ENCODE measurements at places on chromosomes 3 and 15.

- no peak for DNase-seq
Observed at GRCh38 chr3:158809642-158810041, 7.8 kb downstream of the MFSD1 start.

DNA sequence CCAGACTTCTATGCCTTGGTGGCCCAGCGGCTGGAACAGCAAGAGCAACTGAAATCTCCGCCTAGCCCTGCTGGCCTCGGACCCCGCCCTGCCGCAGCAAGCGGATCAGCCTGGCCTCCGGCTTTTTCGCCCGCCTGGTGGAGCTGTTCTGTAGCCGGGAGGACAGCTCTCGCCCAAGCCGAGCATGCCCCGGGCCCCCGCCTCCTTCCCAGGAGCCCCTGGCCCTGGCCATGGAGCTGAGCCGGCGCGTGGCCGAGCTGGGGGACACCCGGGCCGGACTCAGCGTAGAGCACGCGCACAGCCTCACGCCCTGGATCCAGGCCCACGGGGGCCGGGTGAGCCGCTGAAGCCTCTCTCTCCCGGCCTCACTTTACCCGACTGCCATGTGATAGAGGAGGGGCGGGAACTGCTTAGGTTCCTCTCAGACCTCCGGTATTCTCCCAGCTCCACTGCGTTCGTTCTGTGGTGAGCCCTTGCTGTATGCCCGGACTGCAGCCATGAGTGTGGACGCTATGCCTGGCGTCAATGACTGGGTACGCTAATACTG is 24.1 kb upstream of the MRPL3 start:
- no peak for DNase-seq

DNA sequence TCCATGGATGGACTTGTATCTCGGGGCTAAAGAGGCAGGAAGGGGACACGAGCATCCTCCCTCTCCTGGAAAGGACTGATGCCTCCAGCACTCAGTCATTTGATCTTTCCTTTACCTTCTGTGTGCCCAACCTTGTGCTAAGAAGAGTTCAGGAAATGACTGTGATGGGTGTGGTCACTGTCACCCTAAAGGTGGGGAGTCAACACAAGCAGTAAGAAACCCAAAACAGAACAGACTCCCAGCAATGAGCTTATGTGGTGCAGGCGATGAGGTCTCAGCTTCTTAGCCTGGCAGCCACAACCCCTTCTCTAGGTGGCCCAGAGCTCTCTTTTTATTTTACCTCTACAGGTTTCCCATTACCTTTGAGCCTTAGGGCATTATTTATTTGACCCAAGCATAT is 3.8 kb downstream of the MPI start:
- DNase-seq = no peak

DNA sequence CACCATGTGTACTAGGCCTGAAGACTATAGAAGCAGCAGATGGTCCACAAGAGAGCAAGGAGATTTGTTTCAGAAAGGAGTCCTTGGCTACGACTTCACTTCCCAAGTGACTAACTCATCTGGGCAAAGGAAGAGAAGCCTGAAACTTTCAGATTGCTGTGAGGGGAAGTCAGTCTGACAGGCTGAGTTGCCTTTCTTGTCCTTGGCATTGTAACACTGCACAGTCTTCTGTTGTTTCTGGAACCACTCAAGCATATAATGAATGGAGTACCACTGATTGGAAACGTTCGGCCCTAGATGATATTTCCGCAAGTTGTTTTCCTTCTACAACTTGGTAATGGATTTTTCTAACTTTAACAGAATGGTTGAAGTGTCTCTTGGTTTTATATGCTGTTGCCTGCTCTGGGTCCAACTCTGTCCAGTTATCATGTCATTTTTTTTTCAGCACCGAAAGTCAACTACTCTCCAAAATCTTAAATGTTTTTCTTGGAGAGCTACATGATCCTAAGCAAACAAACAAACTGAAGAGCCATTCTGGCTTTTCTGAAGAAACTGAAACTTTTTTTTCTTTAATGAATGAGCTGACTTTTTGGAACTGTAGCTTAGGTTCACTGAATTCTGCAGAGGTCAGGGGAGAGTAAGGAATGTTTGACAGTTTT is 685.7 kb downstream of the MECOM start:
- DNase-seq = no peak

GRCh38 chr15:41801850-41802455 is 25.9 kb upstream of the JMJD7 start:
- no peak for DNase-seq

DNA sequence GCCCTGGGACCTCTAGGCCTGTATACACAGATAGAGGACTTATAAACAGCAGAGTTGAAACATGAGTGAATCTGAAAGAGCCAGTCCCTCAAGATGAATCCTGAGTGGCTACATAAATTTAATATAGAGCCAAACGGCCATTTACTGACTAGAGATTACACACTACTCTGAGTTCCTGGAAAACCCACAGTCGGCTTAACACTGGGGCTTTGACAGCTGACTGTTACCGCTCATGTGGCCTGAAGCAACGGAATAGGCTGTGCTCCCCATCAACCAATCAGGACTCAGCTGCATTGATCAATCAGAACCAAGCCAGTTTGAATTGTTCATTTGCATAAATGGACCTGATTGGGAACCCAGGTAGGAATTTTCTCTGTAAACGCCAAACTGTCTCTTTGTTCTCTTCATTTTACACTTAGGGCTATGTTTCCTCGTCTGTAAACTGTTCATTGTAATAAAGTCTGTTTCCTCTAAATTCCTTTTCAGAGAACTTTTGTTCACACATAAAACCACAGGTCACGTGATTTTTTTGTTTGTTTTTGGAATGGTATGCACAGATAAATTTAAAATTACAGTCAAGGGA is 40.5 kb downstream of the CCNL1 start:
- no peak for DNase-seq

DNA sequence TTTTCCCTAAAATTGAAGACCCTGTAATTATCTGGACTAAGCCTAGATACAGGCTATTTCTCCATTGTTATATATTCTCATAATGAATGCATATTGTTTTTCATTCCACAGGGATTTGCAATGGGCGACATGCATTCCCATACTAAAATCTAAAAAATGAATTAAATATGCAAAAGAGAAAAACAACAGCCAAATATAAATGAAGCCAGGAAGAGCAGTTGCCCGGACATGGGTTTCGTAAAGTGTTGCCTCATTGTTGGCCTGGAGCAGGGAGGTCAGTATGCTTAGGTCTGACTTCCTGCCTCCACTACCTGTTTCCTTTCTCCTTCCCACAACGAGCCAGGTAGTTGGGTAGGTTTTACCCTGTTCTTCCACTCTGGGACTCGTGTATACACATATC is 27.1 kb upstream of the SLCO3A1 start:
- no peak for DNase-seq

DNA sequence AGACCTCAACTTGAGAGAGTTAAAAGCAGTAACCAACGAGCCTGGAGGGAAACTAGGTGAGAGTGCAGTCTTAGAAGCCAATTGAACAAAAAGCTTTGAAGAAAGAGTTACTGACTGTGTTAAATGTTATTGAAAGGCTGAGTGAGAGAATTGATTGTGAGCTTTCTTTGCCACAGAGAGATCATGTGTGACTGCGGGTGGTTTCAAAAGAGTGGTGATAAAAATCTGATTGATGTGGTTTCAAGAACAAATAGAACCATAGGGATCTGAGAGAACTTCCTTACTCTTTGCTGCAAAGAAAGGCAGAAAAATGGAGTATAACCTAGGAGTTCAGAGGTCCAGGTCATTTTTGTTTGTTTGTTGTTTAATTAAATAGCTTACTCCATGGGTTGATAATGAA is 759.9 kb upstream of the ALCAM start:
- DNase-seq = no peak

DNA sequence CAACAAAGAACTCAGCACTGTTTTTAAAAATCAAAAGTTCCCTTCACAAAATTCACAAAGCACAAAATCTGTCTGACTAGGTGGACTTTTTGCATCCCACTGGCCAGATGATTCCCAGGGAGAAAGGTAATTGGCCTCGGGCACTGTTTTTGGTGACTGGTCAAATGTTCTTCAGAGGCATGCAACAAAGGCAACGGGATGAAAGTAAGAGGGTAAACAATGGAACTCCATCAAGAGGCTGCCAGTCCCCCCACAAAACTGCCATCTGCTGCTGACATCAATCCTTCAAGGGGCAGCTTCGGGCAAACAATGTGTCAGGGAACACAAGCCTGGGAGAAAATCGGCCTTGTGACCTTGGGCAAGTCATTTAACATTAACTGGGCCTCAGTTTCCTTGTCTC is 3.3 kb downstream of the SRGAP3 start:
- no peak for DNase-seq

- no peak for DNase-seq
Observed at GRCh38 chr3:151838574-151839312, 24.8 kb downstream of the AADAC start.

DNA sequence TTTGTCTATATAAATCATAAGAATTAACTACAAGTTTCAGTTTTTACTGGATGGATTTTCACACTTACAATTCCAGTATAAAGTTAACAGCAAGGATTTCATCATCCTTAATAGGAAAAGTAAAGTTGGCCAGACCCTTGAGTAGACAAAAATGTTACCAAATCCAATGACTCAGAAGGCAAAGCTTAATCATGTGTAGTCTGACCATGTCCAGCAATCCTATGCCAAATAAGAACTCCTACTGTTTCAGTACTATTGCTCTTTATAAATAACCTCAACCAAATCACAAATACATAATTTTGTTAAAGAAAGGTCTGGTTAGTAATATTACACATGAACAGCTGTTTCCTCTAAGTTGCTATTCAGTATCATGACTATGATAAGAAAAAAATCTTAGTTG is 35.0 kb downstream of the PLOD2 start:
- no peak for DNase-seq

Measured in stimulated activated CD8-positive, alpha-beta memory T cell treated with anti-CD3 and anti-CD28 coated beads, Interleukin-15, amount 100 ng/mL, for 1 hour (primary cell).